CD4-positive, alpha-beta T cell treated with Interleukin-15 for 4 hours (primary cell): ENCODE measurements at places on chromosomes 5 and 9.

DNA sequence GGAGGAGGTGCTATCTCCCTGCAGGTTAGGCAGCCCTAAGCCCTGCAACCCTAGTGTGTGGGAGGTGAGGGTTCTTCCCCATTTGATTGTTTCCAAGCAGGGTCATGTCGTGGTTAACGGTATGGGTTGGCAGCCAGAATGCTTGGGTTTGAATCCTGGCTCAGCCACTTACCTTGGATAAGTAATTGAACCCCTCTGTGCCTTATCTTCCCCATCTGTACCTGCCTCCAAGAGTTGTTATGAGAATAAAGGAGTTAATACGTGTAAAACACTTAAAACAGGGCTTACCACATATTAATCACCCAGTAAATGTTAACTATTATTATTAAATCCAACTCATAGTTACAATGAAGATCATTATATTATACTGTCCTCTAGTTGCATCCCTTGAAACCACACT is 52.2 kb upstream of the SPATA31E1 start:
- DNase-seq, result no peak

GRCh38 chr9:75896193-75896592 is 5.7 kb downstream of the PCSK5 start:
- no peak for DNase-seq

GRCh38 chr5:134846641-134846960 is 833 bp downstream of the C5orf24 start:
- DNase-seq, result peak; percentile 16

- no peak for DNase-seq
Measured at GRCh38 chr5:159332800-159333544, 2.7 kb upstream of the IL12B start.

- no peak for DNase-seq
Measured at GRCh38 chr9:82722051-82722450, 340.9 kb downstream of the RASEF start.

DNA sequence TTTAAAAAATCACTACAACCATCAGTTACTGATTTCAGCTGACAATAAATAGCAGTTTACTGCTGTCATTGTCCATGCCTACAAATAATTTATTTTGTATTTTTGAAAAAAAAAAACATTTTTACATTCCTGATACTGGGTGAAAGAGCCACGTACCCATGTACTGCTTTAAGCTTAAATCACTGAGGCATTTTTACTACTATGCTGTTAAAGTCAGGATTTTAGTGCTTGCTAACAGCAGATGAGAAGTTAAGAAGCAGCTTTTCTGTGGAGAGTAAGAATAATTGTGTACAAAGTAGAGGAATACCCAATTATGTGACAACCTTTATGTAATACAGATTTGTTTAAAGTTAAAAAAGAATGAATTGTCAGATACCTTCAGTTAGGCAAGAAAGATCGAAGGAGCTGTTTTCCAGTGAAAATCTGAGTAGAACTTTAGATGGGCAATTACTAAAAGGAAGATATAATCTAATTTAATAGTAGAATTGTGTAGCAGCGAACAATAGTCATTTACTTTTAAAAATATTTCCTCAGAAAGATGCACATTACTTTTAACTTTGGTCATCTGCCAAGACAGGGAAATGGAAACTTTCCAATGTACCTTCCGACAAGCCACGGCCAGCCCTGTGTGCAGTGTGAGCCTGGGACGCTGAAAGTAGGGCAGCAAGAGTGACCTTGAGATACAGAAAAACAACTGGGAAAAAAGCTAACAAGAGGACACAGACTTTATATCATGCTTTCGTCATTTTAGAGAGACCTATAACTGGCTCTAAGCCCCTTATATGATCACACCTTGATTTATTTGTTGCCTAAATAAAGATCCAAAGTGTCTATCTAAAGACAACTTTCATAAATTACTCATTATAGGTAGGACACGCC is 39.9 kb downstream of the RHOBTB3 start:
- no peak for DNase-seq

GRCh38 chr5:67195406-67196275 is 958 bp downstream of the CD180 start:
- DNase-seq, result no peak

DNA sequence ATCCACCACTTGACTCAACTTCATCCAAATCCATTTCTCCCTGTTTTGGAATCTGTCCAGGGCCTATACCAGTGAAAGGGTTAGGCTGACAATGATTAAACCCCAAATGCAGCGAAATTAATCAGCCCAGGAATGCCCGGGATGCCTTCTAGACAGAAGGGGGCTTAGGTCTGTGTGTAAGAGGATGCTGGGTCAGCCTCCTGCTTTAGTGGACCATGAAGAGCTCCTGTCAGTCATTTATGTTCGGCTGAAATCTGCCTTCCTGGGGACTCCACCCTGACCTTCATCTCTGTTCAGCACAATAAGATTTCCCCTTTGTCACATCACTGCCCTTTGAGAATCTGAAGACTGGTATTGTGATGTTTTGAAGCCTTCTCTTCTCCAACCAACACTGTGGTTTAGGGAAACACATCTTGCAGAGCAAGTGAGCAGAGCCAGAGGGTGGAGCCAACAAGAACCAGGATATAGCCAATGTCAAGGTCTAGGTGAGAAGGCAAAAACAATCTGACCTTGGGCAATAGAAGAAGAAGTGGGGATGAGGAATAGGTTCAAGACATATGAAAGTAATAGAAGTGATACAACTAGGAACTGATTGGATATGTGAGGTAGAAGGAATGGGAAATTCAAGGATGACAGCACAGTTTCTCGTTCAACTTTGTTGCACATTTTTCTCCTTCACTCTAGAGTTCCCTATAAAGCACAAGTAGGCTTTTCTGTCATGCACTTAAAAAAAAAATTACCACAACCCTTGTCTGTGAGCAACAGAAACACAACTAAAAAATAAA is 234.4 kb downstream of the ARHGAP26 start:
- no peak for DNase-seq

GRCh38 chr9:23290973-23291372 is 535.1 kb downstream of the ELAVL2 start:
- no peak for DNase-seq

DNA sequence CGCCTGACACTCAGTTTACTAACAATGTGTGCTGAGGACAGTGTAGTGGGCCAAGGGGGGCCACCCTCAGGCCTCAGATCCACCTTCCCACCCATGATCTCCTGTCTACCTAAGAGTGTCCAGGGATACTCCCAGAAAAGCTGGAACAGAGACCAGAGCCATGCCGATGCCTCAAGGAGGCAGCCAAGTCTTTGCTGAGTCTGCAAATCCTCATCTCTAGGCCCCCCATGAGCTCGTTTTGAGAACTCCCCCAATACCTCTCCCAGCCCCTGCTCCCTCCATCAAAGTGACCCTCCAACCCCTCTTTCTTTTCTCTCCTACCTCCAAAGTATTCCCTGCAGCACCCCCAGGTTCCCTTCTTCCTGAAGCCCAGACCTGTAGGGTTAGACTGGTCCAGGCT is 53.5 kb downstream of the PCDH1 start:
- DNase-seq, result no peak

DNA sequence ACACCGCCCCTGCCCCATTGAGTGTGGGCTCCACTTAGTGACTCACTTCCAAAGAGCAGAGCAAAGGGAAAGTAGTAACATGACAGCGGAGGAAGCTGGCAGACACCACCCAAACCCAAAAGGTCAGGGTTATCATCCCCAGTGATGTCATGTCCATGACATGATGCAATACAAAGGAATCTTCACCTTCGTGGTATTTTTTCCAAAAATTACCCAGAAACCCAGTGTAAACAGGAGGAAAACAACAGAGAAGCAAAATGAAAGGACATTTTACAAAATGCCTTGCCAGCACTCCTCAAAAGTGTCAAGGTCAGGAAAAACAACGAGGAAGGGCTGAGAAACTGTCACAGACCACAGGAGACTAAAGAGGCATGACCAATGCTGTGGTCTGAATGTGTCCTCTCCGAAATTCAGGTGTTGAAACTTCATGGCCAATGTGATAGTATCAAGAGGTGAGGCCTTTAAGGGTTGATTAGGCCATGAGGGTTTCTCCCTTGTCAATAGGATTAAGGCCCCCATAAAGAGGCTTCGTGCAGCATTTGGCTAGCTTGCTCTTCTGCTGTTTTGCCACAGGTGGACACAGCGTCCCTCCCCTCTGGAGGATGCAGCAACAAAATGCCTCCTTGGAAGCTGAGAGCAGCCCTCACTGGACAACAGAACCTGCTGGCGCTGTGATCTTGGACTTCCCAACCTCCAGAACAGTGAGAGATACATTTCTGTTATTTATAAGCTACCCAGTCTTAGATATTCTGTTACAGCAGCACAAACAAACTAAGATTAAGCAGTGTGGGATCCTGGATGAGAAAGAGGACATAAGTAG is 30.5 kb upstream of the MED10 start:
- DNase-seq, result no peak

DNA sequence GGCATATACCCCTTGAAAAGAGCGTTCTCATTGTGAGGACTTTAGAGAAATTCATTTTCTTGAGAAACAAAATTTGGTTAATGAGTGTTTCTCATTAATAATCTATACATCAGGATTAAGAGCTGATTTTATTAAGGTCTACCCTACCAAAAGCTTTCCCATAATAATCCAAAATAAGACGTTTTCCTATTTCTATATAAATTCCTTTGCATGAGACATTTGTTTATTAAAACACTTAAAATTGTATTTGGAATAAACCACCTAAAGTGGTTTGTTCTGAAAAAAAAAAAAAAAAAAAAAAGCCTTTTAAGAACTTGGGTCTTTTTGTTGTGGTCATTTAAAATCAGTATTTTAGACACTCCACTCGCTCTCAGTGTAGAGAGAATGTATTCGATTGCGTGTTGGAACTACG is 695 bp upstream of the TMOD1 start:
- no peak for DNase-seq

DNA sequence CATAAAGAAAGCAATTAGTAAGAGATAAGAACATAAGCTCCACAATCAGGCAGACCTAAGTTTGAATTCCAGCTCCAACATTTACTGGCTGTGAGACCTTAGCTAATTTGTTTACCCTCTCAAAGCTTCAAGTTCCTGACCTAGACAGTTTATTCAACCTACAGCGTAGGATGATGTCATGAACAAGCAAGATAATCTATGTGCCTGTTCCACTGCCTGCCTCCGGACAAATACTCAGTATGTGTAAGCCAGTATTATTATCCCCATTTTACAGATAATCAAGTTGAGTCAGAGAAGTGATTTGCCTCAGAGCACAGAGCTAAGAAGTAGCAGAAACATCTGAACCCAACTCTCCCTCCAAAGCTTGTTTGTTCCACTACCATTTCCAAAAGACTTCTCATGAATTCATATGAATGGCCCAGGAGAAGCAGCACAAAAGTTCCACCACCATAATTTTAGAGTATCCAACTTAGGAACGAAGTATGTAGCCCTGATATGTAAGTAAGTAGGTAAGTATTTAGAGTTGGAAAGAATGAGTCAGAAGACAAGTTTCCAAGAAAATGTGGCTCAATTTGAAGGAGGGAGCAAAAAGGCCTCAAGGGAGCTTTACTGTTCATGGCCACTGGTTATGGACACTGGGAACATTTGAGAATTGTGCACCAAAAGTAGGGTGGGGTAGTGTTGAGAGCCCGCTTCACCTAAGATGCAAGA is 398.2 kb downstream of the NFIB start:
- no peak for DNase-seq

DNA sequence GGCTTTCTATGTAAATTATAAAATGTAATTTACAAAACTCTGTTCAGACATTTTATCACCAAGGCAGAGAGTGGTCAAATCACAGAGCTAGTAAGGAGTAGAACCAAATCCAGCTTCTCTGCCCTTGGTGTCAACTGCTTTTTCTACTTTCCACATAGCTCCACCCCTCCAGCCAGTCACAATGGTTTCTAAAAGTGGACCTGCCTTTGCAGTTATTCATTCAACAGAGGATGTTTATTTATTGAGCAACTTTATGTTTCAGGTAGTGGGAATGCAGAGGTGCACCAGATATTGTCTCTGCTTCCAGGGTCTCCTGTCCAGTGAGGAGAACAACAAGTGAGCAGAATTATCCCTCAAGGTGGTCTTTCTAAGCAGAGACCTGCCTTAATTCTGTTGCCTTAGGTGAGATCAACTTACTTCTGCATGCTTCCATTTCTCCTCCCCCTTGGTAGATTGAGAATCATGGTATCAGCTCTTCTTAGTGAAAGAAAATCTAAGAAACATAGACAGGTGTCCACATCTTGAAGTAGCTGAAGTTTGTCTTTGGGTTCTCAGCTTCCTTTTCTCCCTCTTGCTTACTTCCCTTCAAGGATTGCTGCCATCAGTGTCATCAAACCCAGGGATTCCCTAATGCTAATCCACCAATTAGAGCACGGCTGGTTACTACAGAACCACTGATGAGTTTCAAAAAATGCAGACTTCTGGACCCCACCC is 17.2 kb upstream of the PDCD1LG2 start:
- DNase-seq, result no peak
